ENCODE measurements at places on chromosomes 5 and 9.

DNA sequence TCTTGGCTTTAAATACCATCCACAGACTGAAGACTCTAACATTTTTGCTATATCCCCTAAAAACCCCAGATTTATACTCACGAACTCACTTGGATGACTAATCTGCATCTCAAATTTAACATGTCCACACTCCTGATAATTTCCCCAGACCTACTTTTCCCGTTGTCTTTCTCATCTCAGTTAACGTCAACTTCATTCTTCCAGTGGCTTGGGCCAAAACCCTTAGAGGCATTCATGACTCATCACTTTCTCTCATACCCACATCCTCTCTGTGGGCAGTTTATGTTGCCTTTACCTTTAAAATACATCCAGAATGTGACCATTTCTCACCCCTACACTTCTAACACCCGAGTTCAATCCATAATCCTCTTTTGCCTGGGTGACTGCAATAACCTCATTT is 96.7 kb downstream of the EDIL3 start:
- no peak for DNase-seq

GRCh38 chr5:53603009-53603687 is 42.7 kb downstream of the NDUFS4 start:
- DNase-seq, result no peak

DNA sequence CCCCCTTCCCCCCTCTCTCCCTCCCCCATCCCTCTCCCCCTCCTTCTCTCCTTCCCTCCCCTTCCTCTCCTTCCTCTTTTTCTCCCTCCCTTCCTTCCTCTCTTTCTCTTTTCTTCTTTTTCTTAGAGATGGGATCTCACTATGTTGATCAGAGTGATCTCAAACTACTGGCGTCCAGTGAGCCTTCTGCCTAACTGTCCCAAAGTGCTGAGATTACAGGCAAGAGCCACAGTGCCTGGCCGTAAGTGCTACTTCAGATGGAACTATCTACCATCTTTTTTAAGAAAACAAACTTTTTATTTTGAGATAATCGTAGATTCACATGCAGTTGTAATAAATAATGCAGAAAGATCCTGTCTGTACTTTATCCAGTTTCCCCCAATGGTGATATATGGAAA is 6.3 kb downstream of the RCL1 start:
- DNase-seq, result no peak

GRCh38 chr9:68705531-68706362 is 707 bp downstream of the PIP5K1B start:
- DNase-seq, result no peak

All from stimulated activated CD8-positive, alpha-beta memory T cell treated with anti-CD3 and anti-CD28 coated beads, Interleukin-15, amount 100 ng/mL, for 48 hours (primary cell).